Hematopoietic multipotent progenitor cell treated with erythropoietin and hydrocortisone succinate and interleukin-3 and kit ligand, for 6 days (in vitro differentiated cells): ENCODE measurements at places on chromosomes 5 and 9.

DNA sequence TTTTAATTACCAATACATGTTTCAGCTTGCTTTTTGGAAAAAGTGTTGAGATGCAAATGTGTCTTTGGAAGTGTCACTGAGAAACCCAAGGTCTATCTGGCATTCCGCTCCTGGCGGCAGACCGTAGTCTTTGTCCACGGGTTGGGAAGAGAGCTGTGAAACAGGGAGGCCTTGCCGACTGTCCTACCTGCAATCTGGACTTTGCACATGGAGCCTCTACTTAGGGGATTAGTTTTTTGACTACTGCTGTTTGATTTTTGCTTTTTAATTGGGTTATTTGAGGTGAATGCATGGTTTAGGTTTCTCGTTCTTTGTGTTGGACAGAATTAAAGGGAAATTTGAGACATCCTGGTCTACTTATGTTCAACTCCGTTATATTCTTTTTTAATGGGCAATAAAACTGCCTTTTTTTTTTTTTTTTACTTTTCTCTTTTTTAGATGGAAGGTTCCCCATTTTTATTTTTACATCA lies 25.7 kb downstream of the TRIO start:
- no peak for DNase-seq

DNA sequence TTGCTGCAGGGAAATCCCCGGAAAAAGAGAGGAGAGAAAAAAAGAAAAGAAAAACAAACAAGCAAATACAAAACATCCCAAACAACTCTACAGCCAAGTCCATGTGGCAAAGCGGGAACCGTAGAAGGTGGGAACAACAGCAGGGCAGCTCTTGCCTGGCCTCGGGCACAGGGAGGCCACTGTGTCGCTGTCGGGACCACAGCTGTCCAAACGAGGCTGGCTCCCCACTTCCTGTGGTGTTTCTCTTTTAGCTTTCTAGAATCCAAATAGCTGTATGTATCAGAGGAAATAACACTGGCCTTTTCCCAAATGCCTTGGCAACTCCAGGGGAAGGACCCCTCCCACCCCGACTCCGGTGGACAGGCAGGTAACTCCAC lies 41.6 kb upstream of the EQTN start:
- no peak for DNase-seq

GRCh38 chr5:167071981-167072610 lies 1219.3 kb upstream of the WWC1 start:
- no peak for DNase-seq

DNA sequence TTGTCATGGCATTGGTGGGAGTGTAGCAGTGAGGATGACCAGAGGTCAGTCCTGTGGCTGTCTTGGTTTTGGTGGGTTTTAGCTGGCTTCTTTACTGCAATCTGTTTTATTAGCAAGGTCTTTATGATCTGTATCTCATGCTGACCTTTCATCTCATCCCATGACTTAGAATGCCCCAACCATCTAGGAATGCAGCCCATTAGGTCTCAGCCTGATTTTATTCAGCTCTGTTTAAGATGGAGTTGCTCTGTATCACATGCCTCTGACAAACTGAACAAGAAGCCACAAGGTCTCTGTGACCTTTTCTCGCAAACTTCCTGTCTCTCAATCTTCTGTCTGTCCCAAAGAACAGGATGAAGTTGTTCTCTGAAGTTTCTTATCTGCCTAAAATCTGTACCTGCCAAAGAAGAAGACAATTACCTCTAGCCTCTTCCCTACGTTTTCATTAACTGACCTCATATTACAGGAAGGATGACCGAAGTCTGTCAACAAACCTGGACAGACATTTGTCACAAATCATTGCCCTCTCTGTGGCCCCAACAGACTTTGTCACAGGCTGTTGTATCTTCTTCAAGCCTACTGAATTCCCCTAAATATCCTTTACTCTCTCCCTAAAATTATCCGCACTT lies 284.2 kb upstream of the SEMA6A start:
- no peak for DNase-seq

DNA sequence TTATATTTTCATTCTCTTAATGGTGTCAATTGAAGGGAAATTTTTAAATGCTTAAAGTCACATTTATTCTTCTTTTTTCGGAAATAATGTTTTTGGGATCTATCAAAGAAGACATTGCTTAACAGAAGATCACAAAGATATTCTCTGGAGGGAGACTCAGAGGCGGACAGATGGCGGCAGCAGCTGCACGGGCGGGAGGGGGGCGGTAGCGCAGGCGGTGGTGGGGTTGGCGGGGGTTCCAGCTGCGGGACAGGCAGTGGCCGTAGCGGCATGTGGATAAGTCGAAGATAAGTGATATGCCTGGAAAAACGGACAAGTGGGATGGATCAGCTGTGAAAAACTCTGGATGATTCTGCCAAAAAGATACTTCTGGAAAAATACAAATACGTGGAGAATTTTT lies 31.6 kb upstream of the ZDHHC11B start:
- DNase-seq = no peak

DNA sequence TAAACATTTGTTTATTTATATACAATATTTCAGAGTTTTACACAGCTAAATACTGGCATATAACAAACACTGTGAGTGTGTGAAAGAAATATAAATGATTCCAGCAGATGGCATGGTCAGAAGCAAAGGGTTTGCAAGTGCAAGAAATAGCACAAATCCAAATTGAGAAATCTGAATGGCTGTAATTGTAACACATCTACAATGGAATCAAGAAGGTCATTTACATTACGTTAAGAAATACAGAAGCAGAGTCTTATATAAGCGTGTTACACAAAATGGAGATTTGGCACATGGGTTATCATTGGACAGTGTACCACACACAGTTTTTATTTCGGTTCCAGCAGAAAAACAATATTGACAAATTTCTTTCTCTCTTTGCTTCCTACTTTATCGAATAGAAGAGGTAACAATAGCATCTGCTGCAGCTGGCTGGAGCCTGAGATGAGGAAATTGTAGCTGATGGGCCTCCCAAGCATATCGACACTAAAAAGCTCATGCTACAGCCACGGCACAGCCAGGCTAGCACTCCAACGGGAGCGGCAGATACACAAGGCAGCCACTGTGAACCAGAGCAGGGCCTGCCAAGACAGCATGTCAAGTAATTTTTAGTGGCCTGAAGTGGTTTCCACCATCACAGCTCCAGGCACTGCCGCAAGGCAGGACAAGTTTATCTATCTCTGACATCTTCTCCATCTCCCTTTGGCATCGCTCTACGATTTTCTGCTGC lies 564.6 kb upstream of the DMAC1 start:
- DNase-seq = no peak

DNA sequence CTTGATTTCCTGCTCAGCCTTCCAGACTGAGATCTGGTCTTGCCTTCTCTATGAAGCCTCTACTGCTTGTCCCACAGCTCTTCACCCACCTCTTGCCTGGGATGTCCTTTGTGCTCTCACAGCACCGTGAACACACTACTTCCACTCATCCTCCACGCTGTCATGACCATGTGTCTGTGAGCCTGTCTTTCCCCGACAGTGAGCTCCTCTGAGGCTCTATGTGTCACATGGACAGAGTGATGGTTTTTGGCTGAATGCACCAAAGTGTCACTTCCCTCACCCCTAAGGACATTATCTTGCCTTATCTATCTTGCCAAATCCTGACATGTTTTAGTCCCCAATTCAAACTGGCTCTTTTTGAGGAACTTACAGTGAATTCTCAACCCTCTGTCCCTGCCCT lies 11.3 kb downstream of the PHYKPL start:
- peak; percentile 53 for DNase-seq

DNA sequence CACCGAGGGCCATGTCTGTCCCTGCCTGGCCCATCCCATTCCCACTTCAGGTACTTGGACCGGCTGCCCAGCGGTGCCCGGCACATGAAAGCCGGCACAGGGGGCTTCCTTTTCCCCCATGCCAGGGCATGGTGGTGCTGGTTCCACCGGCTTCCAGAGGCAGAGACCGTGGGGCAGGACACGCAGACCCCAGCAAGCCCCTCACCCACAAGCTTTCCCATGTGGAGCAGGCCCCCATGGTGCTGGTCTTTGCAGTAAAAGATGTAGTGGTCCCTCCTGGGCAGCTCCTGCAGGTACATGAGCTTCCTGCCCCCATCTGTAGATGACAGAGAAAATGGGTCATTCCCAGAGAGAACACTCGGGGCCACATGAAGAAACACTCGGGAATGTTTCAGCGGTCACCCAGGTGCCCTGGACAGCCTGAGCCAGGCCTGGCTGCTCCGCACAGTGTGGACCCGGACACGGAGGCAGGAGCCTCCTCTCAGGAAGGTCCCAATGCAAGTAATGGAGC lies 2.0 kb downstream of the OBP2B start:
- DNase-seq = no peak

DNA sequence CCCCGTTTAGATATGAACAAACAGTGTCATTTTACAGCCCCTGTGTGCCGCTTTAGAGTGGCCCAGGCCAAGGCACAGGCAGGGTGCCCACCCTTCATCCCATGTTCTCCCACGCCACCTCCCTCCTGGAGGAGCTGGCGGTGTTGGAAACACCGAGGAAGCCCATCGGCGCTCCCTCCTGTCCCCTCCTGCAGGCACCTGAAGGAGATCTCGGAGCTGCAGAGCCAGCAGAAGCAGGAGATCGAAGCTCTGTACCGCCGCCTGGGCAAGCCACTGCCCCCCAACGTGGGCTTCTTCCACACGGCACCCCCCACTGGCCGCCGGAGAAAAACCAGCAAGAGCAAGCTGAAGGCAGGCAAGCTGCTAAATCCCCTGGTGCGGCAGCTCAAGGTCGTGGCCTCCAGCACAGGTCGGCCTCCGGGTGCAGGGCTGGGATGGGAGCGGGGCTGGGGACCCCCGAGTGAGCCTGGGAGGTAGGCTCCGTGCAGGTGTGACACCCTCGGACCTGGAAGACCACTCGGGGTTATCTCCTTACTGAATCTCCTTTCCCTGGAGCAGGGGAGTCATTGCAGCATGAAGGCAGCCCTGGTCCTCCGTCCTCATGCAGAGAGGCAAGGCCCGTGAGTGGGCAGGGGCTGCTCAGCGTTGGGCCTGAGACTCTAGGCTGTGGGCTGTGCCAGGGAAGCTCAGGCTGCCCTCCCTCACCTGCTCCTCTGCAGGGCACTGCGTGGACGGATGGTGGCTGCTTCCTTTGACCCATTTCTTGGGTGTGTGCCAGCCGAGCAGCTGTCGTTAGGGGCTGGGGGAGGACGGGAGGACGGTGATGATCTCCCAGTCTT lies 113.9 kb downstream of the WNK2 start:
- DNase-seq = no peak

DNA sequence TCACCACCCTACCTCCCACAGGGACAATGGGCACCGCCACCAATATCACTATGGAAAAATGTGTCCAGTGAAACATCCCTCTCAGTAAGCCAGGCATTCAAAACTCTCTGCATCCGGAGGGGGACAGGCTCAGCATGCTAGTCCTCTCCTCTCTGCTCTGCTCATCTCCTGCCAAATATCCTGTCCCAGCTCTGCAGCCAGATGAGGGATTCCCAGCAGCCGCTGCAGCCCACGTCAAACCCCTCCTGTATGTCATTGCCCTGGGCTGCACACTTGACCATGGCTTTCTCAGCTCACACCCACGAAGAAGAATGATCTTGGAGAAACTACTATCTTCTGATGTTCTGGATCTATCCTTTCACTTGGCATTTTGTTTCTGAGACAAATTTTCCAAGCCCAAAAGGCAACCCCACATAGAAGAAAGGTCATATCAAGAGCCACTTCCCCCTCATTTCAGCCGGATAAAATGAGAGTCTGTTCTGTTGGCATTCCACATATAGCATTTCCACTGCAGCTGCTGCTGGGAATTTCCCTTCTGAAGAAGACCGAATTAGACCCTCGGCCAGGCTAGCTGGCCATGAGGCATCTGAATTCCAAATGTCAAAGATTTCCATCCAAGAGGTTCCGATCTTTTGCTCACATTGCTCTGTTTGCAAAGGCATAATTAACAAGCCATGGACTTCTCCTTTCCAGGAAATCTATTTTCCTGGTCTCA lies 338.0 kb downstream of the ACTL7B start:
- no peak for DNase-seq

DNA sequence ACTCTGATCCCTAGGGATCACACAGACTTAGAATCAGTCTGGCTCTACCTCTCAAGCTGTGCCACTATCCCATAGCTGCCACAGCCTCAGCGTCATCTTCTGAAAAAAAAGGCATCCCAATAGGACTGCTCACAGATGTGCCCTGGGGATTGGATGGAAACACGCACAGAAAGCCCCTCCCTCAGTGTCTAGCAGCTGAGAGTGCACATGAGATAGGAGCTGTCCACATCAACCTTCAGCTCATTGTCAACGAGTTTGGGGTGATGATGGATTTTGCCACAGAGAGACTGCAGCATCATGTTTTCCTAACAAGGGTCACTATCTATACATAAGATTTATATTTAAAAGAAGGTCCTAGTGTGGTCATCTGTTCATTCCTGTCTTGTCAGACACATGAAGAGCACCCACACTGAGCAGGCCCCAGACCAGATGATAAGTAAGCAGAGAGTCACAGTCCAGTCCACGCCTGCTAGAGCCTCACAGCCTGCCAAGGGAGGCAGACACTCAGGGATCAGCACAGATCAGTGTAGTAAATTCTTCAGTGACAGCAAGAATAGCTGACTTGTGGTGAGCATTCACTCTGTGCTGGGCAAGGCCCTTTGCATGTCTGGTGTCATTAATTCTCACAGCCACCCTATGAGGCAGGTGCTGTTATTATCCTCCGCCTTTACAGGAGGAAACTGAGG lies 25.8 kb downstream of the AFAP1L1 start:
- DNase-seq = no peak

GRCh38 chr5:53956632-53957031 lies 353.7 kb downstream of the ARL15 start:
- no peak for DNase-seq

GRCh38 chr9:12785260-12785770 lies 10.5 kb downstream of the LURAP1L start:
- DNase-seq = no peak

GRCh38 chr9:135456436-135457104 lies 23.0 kb upstream of the PPP1R26 start:
- DNase-seq = peak; percentile 54

- DNase-seq = peak; percentile 53
Observed at GRCh38 chr9:104970271-104970987, 42.5 kb upstream of the ABCA1 start.

GRCh38 chr9:72346333-72346732 lies 18.7 kb downstream of the ZFAND5 start:
- DNase-seq = no peak

DNA sequence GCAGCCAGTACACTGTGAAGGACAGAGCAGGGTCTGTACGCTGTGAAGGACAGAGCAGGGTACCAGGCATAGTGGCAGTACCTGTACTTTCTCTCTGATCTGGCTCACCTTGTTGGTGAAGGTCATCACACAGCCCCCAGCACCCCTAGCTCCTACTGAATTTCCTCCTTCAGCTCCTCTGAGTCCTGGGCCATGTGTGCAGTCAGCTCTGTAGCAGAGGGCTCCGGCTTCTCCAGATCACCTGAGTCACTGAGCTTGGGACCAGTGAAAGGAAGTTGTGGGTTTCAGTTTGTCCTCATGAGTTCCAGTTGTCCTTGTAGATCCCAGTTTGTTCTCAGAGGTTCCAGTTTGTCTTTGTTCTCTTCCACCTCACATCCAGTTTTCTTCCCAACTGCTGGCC lies 5.5 kb downstream of the NUDT2 start:
- DNase-seq = no peak

- no peak for DNase-seq
Observed at GRCh38 chr5:68502531-68502930, 287.0 kb downstream of the PIK3R1 start.
